IMR-90 (cell line): ENCODE measurements at places on chromosomes 5 and 9.

DNA sequence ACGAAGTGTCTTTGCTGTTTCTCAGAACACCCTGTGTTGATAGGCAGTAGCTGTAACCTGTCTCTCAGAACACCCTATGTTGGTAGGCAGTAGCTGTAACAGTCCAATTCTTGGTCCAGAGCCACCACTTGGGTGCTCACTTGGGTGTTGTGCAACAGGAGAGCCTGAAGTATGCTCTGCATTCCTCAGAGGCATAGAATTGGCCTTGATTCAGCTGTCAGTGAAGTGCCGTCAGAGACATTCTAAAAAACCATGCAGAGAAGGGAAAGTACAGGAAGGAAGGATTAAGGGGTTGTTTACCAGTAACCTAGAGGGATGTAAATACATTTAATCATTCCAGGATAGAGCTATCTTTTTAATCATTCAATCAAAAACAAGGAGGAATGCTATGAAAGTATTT, 231.2 kb downstream of the ARRDC3 start:
- peak; percentile 90 for DNase-seq

GRCh38 chr5:109028608-109029299, 281.1 kb downstream of the FER start:
- peak; percentile 49 for DNase-seq

GRCh38 chr5:123090661-123091297, 1.7 kb downstream of the PRDM6 start:
- DNase-seq, result no peak

- no peak for DNase-seq
Measured at GRCh38 chr9:99015448-99015847, 71.7 kb downstream of the COL15A1 start.

DNA sequence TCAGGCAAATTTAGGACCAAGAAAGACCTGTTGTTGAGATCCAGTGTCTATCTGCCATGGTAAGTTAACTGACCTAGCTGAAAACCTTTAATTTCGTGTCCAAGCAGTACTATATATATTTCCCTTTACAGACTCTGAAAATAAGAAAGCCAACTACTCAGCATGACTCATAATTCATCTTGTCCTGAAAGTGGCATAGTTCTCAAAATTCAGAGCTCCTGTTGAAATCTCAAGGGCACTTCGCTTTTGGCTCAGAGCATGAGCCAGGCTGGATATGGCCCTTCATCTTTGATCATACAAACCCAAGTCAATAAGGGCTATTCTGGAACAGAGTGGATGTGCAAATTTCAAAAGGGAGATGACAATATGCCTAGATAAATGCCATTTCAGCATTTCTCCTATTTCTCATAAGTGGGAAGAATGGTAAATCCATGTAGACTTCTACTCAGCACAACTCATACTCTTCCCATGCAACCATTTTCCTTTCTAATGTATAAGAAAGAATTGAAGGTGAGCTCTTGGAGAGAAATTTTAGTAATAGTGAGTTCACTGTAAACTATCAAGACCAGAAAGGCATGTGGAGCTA, 567.9 kb upstream of the DAB2 start:
- no peak for DNase-seq

- DNase-seq, result no peak
Measured at GRCh38 chr9:131884222-131884621, 144.3 kb upstream of the RAPGEF1 start.

DNA sequence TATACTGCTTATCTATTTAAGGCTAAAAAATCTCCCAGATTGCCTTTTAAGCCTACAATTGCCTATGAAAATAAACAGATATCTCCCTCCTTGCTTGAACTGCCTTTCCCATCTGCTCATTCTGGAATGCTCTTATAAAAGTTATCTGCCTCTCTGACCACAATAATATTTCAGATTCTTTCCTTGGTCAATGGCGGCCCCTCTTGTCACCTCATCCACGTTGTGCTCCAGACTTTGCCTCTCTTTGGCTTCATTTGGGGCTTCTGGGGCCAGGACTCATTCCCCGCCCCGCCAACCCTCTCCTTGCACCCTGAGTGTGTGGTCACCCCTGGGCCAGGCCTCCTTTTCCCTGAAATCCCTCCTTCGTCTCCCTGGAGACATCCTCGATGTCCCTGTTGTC, 110.0 kb upstream of the RPS23 start:
- peak; percentile 80 for DNase-seq

DNA sequence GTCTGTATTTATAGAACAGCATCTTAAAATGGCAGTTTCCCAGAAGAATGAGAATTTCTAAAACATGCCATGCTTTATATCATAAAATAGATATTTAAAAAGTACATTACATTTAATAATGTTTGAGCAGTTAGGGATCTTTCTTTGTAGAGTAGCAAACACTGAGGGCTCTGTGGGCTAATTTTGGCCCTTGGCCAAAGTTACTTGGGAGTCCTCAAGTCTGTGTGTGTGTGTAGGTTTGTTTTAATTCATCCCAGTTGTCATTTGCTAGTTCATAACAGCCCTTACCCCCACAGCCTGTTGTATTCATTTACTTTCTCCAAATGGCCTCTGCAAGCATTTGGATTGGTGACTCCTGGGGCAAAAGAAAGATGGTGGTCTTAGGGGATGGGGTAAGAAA, 576.4 kb upstream of the SGCD start:
- DNase-seq, result no peak

- no peak for DNase-seq
Measured at GRCh38 chr9:22008384-22008716, 755 bp downstream of the CDKN2B start.
